ENCODE measurements at places on chromosomes 16 and 17.

DNA sequence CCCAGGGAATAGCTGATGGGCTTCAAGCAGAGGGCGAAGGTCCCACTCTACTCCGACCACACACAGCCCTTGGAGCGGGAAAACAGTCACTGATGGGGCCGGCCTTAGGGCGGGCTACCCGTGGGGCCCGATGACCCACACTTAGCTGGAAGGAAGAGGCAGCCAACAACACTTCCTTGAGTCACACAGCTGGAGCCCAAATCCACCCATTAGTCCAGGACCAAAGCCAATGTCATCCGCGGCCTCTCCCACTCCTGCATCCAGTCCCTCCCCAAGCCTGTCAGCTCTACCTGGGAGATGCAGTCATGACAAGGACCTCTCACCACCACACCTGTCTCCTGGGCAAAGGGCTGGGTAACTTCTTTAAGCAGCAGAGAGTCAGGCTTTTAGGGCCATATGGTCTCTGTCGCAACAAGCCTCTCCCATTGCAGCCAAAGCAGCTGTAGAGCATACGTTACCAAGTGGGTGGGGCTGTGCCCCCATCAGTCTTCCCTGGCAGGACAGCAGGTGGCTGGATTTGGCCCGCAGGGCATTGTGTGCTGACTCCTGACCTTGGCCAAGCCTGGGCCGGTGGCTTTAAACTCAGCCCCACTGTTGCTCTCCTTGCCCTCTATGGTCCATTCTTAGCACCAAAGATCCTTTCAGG lies 110.7 kb downstream of the SOCS1 start:
- no peak for DNase-seq

DNA sequence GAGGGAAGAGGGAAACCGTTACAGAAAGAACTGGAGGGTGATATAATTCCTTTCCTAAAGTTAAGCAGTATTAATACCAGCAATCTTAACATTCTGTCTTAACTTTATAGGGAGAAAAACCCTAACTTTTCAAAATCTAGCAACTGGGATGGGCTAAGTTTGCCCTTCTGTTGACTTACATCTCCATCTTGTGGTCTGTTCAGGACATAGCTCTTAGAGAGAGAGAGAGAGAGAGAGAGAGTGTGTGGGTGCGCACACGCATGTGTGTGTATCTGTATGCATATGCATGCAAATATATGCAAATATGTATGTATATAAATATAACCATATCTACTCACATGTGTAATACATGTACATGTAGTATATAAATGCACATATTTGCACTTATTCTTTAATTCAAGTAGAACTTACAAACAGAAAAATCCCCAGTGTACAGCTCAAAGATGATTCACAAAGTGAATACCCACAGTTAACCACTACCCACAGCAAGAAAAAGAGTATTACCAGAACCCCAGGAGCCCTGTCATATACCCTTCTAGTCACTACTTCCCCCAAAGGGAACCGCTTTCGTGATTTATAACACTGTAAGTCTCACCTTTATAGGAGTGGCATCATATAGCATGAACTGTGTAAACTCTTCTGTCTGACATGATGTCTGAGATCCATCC lies 46.5 kb downstream of the STX8 start:
- DNase-seq: no peak

DNA sequence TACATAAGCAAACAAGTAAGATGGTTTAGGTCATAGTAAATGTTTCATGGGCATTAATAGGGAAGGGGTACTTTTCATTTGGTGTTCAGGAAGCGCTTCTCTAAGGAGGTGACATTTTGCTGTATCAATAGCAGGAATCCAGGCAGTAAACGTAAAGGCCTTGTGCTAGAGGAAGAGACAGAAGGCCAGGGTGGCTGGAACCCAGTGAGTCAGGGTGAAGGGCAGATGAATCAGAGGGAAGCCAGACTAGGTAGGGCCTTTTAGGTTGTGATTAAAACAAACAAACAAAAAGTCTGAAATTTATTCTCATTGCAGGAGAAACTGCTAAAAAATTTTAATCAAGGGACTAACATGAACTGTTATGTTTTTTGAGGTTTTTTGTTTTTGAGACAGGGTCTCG lies 6.5 kb downstream of the BMERB1 start:
- no peak for DNase-seq

- DNase-seq: no peak
These were observed 216.9 kb upstream of the CHMP6 start for GRCh38 chr17:80774643-80775281.

DNA sequence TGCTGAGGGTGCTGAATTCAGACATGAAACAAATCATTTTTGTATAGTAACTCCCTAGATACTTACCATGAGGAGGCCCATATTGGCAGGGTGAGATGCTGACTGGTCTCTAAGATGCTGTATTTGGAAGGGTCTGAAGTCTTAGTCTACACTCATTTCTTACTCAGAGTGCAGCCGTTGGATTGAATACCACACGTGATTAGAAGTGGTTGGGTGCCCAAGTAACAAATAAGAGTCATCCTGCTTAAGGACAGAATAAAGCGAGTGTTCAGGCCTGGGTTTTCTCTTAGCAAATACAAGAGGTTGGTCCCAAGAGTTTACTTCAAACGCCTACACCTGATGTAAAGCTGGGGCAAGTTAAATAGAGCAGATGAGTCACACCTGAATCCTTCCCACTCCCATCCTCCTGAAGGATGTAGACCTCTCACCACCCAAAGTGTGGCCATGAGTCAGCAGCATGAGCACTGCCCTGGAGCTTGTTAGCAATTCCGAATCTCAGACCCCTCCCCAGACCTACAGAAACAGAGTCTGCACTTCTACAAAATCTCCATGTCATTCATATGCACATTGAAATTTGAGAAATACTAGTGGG lies 284.6 kb upstream of the CDH5 start:
- DNase-seq: no peak

GRCh38 chr16:77657016-77657415 lies 65.3 kb upstream of the NUDT7 start:
- no peak for DNase-seq

- no peak for DNase-seq
These were observed 547 bp downstream of the RAB26 start for GRCh38 chr16:2148714-2149629.

- no peak for DNase-seq
These were observed 53.5 kb downstream of the STX8 start for GRCh38 chr17:9522074-9522473.

DNA sequence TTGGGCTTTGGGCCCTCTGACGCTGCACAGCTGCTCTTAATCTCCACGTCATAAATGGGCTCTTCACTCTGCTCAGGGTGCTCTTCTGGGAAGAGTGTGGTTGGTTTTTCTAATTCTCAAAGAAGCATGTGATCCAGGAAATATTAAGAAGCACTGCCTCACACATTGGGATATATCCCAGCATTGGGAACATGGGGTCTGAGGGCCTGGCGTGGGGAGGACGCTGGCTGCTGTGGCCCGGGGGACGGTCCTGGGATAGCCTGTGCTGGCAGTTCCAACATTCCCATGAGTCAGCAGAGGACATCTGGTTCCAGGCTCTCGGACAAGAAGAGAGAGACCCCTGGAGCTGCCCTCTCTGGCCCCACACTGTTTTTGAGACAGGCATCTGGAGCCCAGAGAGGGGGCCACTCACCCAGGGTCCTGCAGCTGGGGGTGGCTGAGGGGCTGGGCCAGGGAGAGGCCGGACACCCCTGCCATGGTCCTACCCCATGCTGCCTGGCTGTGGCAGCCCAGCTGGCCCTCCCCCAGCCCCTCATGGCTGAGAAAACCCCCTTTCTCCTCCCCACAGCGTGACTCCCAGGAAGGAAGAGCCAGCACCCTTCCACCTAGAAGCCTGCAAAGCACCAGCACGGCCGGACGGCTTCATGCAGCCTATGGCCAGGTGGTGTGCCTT lies 58.8 kb downstream of the NT5M start:
- no peak for DNase-seq

DNA sequence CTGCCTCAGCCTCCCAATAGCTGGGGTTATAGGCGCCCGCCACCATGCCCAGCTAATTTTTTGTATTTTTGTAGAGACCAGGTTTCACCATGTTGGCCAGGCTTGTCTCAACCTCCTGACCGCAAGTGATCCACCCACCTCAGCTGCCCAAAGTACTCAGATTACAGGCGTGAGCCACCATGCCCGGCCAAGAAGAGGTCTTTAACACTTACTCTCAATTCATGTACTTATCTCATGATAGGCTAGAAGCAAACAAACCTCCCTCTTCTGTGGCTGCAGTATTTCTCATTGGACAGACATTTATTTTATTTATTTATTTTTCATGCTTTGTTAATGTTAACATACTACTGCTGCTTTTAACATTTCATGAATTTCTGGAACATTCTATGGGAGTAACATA lies 7.0 kb upstream of the NT5C start:
- peak; percentile 36 for DNase-seq

GRCh38 chr17:27975146-27976011 lies 67.1 kb upstream of the NLK start:
- no peak for DNase-seq

GRCh38 chr16:12391956-12392355 lies 411.7 kb downstream of the CPPED1 start:
- no peak for DNase-seq

GRCh38 chr17:64498308-64499203 lies 1.7 kb upstream of the POLG2 start:
- DNase-seq: no peak

DNA sequence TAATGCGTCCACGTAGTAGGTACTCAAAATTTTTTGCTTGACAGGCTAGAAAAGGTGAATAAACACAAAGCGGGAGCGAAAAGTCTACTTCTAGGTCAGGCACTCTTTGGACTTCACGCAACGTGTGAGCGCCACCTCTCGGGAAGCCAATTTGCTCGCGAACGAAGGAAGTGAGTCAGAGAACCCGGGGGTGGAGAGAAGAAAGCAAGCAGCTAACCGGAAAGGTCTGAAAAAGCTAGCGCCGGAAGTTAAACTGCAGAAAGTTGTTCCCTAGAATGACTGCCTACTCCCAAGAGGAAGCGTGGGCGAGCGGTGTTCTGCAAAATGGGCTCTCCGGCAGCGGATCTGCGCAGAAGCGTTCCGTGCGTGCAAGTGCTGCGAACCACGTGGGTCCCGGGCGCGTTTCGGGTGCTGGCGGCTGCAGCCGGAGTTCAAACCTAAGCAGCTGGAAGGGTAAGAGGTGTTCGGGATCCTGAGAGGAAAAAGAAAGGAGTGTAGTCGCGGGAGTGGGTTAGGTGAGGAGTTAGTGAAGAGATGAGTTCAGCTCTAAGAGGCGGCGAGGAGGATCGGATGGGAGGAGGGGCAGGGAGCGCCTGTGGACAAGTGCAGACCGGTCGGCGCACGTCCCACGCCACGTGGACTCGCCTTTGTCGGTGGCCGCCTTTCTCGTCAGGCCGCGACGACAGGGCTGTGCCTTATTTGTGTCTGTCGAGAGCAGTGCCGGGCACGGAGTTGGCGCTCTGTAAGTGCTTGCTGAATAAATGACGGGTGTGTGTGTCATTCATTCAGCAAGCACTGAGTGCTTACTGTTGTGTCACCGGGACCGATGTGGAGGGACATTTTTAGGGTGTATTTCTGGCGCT lies at the start of gene NME1:
NME1 (plus strand) TSS at position 350 of the 863 bp plus-strand sequence. CDS start 2,096 bp downstream, outside the sequence.
- DNase-seq: peak; percentile 97

- DNase-seq: no peak
These were observed 9.1 kb upstream of the GHDC start for GRCh38 chr17:42203354-42203753.

DNA sequence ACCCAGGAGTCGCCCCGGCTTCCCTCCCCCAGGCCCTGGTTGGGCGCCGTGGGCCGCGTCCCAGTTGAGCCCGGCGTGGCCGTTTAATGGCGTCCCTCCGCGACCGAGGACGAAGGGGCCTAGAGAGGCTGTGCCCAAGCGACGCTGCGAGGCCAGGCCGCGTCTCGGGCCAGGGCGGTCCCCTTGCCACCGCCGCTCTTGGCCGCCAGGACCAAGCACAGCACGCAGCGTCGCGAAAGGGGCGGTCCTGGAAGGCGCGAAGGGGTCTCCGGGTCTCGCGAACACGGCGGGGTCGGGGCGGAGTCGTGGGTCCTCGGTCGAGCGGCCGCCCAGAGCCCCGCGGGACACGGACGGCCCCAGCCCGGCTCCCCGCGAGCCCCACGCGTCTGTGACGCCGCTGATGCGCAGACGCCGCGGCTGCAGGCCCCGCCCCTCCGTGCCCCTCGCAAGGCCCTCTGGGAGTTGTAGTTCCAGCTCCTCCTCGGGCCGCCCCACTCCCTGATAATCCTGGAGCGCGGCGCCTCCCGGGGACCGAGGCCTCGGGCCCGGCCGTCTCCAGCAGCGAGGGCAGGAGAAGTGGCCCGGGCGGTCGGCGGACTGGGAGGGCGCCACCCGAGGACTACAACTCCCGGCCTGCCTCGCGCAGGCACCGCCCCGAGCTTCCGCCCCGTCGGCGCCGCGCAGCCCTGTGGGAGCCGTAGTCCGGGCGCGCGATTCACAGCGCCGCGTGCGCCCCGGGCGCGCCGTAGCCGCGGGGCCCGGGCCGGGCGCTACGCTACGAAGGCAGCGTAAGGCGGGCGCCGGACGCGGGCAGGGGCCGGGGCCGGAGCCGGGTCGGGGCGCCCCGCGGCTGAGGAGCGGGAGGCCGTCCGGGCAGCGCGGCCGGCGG lies at the start of gene CAPN15:
CAPN15 (plus strand) TSS at position 698 of the 889 bp plus-strand sequence. CDS start 19,127 bp downstream, outside the sequence.
- DNase-seq: peak; percentile 95

DNA sequence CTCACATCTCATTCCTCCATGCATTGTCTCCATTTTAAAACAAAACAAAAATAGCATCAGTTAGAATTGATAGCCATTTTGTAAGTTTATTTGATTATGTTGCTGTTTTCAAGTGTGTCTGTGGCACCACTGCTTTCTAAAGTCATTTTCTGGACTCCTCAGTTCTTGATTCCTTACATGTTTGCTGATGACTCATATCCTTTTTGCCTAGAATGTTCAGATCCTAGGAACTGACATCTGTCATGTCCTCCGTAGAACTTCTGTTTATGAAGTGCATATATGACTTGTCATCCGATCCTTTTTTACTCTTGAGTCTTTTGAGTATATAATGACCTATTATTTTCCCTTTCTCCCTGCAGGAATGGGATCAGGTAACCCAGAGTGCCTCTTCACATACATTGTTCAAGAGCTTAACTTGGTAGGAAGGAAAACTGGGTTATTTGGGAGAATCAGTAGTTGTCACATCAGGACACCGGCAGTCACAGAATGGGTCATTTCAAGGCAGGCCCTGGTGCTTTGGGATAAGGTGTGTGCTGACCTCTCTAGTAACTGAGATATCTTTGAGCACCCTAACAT lies 69.2 kb downstream of the MAP2K4 start:
- no peak for DNase-seq

DNA sequence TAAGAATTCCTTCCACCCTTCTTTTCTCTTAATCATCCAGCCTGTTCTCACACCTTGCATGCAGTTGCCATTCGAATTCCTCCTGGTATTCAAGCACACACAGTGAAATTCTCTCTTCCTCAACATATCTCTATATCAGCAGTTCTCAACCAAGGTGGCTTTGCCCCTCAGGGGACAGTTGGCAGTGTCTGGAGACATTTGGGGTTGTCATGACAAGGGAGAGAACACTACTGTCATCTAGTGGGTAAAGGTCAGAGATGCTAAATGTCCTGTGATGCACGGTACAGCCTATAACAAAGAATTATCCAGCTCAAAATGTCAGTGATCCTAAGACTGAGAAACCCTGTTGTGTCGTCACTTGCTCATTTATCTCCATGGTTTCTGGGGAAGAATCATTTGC lies 94.8 kb upstream of the CPHXL start:
- DNase-seq: no peak

GRCh38 chr16:79484237-79484636 lies 116.3 kb downstream of the MAF start:
- no peak for DNase-seq

GRCh38 chr17:37551788-37552187 lies 57.4 kb downstream of the SYNRG start:
- no peak for DNase-seq

All from aorta (tissue), 5 donors.